Nucleus accumbens (tissue), 56 donors: ENCODE measurements at places on chromosomes 1 and 21.

GRCh38 chr1:70462611-70463010, 51.5 kb downstream of the CTH start:
- DNase-seq: no peak

DNA sequence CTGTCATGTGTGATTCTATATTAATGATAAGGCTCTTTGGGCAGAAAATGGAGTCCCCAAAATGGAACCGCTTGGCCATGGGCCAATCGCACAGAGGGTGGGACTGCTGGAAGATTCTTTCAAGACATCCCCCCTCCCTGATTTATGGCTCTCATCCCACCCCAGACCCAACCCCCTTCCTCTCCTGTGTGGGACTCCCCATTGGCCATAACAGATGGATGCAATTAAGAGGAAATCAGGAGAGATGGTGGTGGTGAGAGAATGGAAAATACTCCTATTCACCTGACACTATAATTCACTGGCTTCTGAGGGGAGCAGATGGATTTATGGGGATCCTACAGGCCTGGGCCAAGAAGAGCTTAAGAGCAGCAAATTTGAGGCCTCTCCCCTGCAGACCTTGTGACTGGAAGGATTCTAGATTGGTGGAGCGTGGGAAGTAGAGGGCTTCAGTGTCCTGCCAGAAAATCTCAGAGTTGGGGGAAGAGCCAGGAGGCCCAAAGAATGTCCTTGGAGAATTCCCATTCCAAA, 1.7 kb downstream of the IGFN1 start:
- DNase-seq: no peak

DNA sequence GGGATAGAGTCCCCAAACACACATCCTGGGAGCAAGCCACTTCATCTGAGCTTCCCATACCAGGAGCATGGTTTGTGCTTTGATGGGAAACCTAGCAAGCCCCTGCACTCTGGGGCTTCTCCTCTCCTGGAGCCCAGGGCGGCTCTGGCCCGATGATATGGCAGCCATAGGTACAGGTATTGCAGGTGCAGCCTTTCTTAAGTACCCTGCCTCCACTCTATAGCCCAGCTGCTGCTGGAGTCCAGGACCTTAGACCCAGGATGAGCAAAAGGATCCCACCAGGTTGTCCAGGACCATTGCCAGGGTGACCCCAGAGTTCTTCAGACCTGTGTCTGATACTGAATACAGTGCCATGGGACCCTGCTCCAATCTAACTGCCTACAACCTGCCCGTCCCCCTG, 4.2 kb downstream of the C1orf226 start:
- no peak for DNase-seq

GRCh38 chr1:4018466-4019146, 118.5 kb upstream of the C1orf174 start:
- DNase-seq: no peak

- no peak for DNase-seq
Observed at GRCh38 chr1:181562395-181562794, 79.1 kb downstream of the CACNA1E start.

GRCh38 chr1:172177849-172178248, 242.6 kb upstream of the C1orf105 start:
- no peak for DNase-seq
